ENCODE measurements at places on chromosomes 16 and 17.

- DNase-seq: no peak
Observed at GRCh38 chr17:9976283-9977179, 71.5 kb upstream of the RCVRN start.

- no peak for DNase-seq
Observed at GRCh38 chr17:71360301-71360700, 760.5 kb upstream of the SOX9 start.

GRCh38 chr16:14345512-14346115, 274.5 kb downstream of the MRTFB start:
- DNase-seq: no peak

DNA sequence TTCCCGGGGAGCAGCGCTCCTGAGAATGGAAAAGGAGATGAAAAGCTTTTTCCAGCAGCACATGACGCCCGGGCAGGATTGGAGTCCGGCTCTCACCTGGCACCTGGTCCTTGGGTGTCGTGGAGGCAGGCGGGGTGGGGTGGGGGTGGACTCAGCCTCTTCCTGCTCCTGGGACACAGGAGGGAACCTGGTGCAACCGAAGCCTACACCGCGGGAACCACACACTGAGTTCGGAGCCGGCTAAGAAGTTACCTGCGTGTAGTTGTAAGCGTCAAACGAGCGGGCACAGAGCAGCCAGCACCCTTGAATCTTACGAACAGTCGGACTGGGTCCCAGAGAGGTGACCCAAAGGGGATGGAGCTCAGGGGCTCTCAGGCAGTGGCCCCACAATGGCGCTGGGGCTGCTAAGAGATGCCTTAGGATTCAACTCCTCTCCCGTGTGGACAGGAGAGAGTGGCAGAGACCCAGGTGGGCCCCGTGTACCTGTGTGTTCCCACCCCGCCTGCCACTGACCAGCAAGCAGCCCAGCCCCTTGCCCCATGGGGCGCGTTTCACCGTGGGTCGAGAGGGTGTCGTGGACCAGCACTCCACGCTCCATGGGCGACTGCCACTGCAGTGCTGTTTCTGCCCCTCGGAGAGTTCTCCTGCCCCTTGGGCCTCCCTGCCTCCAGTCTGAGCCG, 105.8 kb upstream of the METRNL start:
- DNase-seq: no peak

DNA sequence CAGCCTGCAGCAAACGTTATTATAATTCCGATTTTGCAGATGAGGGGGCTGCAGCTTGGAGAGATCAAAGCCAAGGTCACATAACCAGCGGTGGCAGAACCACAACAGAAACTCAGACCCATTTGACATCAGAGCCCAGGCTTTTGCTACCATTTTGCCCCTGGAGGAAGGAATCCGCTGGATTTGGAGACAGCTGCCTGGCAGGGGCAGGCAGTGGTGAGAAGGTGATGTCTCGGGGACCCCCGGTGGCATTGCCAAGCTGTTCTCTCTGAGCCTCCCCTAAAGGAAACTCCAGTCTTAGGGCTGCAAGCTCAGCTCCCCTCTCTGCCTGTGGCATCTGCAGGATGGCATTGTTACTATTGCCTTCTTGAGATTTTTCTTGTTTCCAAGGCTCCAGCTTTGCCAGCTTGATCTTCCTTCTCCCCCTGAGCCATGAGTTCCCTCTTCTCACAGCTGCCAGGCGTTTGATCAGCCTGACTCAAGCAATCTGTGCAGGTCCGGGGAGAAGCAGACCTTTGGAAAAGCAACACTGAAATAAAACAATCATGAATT, 40.8 kb downstream of the AIPL1 start:
- DNase-seq: no peak

DNA sequence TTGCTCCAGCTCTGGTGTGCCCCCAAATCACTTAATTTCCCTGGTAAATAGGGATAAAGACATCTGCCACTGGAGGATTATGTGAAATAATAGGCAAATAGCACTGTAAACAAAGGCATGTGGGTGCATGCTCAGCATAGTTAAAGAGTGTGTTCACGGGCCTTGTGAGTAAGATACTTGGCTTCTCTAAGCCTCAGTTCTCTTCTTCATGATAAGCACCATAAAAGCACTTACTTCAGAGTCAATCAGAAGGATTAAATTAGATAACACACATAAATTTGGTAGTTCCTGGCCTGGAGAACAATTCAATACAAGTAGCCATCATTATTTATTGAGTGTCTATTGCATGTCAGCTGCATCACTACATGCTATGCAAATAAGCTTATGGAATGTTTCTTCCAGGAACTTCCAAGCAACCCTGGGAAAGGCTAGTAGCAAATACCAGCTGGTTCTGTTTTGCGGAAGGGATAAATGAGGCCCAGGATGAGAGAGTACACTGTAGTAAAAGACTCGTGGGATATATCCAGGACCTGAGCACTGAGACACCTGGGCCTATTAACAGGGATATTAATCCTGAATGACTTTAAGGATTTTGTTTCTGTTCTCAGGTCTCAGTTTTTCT, 14.5 kb downstream of the CCL11 start:
- no peak for DNase-seq

DNA sequence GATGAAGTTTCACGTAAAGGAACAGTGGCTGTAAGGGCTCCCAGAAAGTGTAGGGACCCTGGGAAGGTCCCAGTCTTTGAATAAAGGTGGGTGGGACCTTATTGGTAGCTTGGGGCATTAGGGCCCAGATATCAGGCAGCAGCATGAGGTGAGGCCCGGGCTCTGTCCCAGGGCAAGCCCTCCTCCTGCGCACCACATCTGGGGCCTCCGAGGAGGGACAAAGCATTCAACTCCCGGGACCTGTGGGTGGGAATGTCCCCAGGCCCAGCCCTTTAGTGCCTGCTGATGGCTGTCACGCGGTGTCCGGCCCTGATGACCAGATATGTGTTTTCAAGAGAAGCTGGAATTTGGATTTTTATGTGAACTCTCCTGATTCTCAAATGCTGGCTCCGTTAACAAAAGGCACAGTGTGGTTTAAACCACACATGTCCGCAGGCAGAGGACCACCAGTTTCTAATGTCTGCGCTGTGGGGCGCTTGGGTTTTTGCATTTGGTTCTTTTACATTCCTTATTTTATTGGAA, 30.4 kb downstream of the RAI1 start:
- no peak for DNase-seq

DNA sequence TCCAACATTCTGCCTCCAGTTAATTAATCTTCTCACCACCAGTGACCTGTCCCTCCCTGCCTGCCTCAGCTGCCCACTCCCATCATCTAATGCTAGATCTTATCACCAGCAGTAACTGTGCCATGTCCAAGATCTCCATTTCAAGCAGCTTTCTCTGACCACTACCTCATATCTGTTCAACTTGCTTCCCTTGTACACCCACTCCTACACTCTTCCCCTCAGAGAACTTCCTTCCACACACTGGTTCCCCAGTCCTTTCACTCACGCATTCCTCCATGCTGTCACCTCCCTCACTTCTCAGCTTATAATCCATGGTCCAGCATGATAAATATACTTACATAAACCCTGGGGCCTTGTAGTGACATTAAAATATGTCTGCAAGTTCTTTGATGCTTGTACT, 31.8 kb upstream of the DYNLL2 start:
- DNase-seq: no peak

DNA sequence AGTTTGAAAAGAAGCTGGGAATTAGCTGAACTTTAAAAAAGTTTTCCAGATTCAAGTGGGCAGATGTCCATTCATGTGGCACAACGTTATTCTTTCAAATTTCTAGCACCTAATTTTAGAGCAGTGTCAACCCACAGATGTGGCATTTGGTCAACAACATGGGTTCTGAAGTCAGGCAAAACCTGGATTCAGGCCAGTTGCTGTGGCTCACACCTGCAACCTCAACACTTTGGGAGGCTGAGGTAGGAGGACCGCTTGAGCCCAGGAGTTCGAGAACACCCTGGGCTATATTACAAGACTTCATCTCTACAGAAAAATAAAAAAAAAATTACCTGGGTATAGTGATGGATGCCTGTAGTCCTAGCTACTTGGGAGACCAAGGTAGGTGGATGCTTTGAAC, 380.2 kb upstream of the SALL1 start:
- DNase-seq: no peak

- no peak for DNase-seq
Observed at GRCh38 chr16:80437707-80438106, 103.1 kb upstream of the DYNLRB2 start.

- DNase-seq: no peak
Observed at GRCh38 chr17:62919388-62919787, 46.6 kb upstream of the TANC2 start.

- no peak for DNase-seq
Observed at GRCh38 chr16:82510789-82511305, 115.9 kb upstream of the CDH13 start.
